ENCODE measurements at places on chromosomes 3 and 15. TPM values are rescaled to one million over a fixed set of nuclear protein-coding genes. Genes with fewer than 3 reads are reported as not detected.

DNA sequence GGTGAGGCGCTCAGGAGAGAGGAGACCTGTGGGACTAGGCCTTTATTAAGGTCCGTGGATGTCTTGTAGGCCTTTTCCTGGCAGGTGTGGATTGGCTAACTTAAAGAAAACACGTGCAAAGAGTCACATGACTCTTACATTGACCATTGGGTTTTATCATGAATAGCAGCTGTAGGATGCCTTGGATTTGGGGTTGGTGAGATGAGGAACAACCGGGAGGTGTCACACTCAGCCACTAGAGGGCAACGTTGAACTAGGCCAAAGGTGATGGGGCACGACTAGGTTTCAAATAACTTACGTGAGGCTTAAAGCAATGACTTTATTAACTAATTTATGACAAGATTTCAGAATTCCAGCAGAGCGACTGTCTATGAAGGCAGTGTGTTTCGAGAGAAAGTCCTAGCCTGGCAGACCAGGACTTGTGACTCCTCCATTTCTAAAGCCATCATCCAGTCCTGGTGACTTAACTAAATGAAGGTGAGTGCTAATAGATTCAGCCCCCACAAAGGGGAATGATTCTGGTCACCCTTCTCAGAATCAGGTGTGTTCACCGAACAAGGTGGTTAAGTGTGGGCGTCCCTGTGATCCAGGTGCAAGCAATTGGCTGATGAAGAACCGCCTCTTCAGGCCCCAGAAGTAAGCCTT lies 345.6 kb downstream of the MCTP2 start:
- no peak for DNase-seq

DNA sequence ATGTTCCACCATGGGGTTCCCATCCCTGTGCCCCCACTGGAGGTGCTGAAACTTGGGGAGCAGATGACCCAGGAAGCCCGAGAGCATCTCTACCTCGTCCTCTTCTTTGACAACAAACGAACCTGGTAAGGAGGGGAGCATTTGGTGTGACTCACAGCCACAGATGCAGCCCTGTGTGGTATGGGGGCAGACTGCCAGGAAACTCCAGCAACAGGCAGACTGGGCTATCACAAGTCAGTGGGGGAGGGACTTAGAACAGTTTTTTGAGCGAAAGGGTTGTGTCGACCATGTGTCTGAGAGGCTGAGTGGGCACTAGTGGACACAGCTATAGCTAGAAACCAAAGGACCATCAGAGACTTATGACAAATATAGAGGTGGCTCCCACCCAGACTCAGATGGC lies 3.4 kb upstream of the OGG1 start:
- no peak for DNase-seq

TM4SF4 gene
- polyA plus RNA-seq: 0.29 TPM

FURIN gene
- 10.9 TPM for polyA plus RNA-seq

DNA sequence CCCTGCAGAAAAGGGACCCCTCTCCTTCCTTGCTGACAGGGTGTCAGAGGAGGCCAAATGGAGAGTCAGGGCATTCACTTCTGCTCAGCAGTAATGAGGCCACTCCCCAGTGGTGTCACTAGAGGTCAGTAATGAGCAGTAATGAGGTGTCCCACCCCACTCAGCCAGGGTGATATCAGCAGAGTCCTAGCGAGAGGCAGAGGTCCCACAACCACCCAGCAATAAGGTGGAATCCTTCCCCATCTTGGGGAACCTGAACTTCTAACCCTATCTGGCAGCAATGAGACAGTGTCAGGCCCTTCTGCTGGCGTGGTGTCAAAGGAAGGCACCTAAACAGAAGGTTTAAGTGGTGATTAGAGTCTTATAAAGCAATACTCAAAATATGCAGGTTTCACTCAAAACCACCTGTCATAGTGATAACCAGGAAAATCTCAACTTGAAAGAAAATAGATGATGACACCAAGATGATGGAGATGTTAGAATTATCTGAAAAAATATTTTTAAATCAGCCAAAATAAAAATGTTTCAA lies 12.9 kb downstream of the OCA2 start:
- DNase-seq: peak; percentile 72

DNA sequence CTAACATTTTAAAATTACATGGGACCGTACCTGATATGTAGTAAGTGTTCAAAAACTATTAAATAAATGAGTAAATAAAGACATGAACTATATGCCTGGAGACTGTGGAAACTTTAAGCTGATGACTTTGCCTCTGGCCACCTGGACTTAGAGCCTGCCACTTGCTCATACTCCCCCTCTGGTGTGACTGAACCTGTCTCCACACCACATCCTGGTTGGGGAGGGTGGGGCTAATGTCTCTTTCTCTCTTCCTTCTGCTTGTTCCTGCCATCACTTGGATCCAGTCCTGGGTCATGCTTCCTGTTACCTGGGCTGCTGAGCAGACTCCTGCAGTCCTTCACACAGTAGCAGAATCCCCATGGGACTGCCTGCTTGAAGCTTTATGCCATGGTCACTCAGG lies 8.2 kb upstream of the TMEM158 start:
- DNase-seq: no peak

GRCh38 chr3:109607897-109608296 lies 270.6 kb upstream of the DPPA4 start:
- DNase-seq: no peak

- no peak for DNase-seq
Observed at GRCh38 chr3:7543294-7543880, 682.5 kb downstream of the GRM7 start.

- DNase-seq: no peak
Observed at GRCh38 chr3:33664195-33664594, 53.9 kb downstream of the CLASP2 start.

DNA sequence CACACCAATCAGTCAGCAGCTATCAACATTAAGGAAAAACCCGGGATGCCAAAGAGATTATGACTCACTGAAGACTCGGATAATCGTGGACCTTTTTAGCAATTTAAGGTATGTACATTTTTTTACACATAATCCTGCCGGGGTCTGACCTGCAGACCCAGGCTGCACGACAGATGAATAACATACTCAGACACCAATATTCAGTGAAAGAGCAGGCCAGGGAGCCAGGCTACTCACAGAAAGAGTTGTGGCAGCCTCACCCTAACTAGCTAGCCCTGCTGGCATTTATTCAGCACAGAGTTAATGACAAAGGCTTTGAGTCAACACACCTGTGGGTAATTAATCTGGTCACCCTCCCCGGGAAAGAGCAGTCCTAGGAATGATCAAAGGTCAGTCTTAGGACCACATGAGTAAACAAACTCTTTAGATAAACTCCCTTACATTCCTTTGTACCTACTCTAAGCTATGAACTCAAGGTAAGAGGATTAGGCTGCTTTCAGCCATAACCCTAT lies 727.5 kb downstream of the TBL1XR1 start:
- no peak for DNase-seq

GPR62 gene
- 0.06 TPM for polyA plus RNA-seq

- no peak for DNase-seq
Observed at GRCh38 chr15:66635817-66636216, 66.2 kb upstream of the SMAD6 start.

DNA sequence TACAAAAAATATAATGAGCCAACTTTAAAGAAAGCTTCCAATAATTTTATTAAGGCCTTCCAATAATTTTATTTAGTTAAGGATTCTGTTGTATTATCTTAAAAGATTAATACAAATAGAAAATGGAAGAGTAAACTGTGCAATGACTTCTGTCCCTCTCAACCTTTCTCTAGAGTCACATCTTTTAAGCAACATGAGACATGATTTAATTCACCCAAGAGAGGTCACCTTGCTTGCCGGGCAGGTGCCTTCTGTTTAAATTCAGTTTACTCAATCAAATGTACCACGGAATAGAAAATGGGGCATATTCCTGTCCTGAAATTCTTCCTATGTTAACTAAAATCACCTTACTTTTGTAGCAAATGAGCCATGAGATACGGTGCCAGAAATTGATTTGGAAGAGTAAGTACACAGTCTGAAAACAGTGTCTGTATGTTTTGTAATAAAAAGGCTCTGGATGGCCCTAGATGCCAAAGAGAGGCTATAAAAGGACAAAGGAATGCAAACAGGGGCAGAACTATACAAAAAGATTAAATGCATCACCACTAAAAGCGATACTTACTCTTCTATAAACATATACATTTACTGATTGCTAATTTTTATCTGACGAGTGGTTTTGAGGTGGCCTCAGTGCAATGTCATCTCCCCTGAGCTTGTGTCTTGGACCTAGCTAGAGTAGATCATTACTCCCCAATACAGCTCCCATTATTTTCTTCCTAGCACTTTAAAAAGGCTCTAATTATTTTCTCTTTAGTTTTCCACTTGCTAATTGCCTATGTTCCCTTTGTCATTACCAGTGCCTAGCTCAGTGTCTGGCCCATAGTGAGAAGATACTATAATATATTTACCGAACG lies 134.0 kb downstream of the FHIT start:
- DNase-seq: no peak

DNA sequence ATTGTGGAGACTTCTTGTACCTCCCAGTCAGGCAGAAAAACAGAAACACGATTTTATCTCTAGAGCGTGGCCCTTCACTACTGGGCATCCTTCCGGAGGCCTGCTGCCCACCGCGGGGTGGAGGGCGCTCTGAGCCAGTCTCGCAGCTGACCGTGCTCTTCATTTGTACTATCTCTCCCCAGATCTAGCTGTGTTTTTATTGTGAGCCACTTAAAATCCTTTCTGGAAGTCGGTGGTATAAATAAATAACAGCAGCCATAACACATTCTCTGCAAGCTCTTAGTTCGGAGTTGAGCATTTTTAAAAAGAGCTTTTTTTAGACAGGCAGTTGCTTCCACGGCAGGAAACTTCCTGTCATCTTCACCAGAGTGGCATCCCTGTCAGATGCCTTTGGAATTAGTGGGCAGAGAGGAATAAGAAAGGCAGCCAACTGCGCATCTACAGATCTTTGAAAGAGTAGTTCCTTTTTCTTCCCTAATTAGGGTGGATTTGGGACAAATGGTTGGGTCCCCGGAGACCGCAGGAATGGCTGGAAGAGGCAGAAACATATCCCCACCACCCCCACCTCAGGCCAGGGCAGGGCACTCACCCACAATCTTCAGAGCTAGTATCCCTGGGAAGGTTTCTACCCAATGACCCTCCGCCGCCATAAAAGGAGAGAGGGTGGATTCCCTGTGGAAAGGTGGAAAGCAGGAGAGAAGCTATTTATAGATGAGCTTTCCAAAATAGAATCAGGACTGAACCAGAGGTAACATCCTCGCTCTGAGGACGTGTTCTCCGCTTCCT lies 91.1 kb downstream of the TOP2B start:
- DNase-seq: no peak

- no peak for DNase-seq
Observed at GRCh38 chr3:159624616-159625015, 364.0 kb upstream of the IL12A start.

SCG5 gene
- polyA plus RNA-seq: 2.4 TPM
